Activated effector memory CD4-positive, alpha-beta T cell treated with Interleukin-2 at 50 U/mL for 16 hours (primary cell): ENCODE measurements at places on chromosomes 16 and 17.
A peak's percentile ranks its signal among the peaks of the same experiment; 100 is the strongest.

GRCh38 chr16:898761-899682 lies 71.8 kb downstream of the LMF1 start:
- no peak for DNase-seq

DNA sequence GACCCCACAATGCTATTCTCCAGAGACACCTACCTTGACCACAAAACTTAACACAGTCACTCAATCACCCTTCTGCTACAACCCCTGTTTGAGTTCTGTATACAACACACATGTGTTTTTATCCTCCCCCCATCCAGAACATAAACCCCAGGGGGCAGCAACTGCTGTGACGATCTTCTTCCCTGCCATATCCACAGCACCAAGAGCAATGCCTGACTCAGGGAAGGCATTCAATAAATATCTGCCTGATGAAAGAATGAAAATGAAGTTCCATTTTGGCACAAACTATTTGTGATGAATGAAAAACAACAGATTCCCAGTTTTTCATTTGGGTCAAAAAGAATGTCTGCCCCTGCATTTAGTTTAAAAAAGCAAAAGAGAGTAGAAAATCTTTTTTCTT lies 27.0 kb downstream of the ASIC2 start:
- DNase-seq, result no peak

GRCh38 chr17:65020284-65020683 lies 36.3 kb downstream of the GNA13 start:
- no peak for DNase-seq

- no peak for DNase-seq
These were observed 22.5 kb downstream of the SLC6A2 start for GRCh38 chr16:55678161-55678821.

DNA sequence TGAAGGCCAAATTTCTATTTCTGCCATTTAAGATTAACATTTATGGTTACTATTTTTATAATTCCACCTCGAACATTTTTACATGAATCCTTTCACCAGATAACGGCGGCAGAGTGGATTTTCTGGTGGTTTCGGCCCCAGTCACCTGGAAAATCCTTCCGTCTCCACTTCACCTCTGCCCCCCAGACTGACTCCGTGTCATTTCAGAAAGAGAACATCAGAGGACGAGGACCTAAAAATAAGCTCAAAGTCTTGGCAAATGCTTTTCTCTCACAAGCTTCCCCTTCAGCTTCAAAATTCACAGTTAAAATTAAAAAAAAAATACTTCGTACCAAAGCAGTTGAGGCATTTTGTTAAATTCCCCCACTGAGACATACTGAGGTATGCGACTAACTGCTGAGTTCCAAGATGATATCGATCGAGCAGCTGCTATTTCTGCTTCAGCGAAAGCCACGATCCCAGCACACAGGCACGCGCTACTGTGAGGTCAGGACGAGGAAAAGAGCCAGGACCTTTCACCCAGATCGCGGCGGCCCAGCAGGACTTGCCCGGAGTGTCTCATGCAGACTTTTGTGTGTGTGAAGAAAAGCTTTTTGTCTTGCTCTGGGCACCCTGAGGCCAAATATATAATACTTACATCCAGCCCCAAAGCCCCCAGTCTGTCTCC lies 36.8 kb downstream of the ASPA start:
- DNase-seq, result no peak

DNA sequence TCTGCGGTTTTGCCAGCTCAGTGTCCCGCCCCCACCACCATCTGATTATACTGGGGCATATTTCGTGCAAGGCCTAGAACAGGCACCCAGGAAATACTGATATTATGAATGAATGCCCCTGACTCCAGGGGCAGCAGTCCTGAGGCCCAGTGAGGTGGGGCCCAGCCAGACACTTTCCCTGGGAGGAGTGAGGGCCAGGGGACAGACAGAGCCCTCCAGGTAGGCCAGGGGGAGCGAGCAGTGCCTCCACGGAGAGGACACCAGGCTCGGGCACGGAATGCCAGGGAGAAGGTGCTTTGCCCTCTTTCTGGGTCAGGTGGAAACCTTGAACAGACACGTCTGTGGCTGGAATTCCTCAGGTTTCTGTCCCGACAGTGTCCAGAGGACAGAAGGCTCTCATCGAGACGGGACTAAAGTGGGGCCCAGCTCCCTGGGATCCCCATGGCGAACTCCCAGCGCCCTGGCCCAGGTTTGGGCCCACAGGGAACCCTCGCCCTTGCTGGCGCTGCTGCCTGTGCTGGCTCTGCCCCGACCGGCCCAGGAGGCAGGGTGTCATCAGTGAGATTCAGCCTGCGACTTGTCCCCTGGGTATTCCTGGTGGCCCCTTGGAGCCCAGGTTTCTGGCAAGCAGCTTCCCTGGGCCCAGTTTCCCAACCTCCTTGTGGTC lies 4.3 kb downstream of the KATNB1 start:
- DNase-seq, result no peak

- no peak for DNase-seq
These were observed 4.6 kb upstream of the RBFOX3 start for GRCh38 chr17:79615446-79615845.

- no peak for DNase-seq
These were observed 43.5 kb downstream of the NT5M start for GRCh38 chr17:17346428-17347233.

DNA sequence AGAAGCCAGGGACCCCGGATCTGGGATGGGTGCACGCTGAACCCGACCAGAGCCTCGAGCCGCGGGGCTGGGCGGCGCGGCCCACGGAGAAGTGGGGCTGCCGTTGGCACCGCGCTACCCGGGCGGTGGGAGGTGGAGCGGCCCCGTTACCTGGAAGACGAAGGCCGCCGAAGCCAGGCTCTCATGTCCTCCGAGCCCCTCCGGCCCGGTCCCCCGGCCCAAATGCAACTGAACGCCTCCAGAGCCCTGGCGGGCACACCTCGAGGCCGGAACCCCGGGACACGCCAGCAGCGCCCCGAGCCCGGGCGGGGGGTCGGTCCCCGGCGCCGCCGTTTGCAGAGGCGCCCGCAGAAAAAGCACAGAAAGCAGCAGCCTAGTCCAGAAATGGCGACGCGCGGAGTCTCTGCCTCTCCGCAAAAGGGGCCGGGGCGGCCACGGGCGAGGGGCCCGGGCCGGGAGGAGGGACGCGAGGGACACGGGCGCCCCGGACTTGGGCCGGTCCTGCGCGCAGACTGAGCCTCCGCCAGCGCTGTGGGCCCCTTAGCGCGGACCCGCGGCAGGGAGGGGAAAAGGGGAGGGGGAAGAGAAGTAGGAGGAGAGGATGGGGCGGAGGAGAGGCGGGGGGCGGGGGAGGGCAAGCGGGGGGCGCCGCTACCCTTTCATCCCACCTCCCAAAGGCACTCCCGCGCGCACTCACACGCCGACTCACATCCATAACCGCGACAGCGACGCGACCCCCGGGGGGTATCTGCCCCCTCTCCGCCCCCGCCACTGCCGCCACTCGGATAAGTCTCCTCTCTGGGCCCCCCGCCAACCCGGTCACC lies 1.4 kb downstream of the AXIN2 start:
- peak; percentile 18 for DNase-seq

DNA sequence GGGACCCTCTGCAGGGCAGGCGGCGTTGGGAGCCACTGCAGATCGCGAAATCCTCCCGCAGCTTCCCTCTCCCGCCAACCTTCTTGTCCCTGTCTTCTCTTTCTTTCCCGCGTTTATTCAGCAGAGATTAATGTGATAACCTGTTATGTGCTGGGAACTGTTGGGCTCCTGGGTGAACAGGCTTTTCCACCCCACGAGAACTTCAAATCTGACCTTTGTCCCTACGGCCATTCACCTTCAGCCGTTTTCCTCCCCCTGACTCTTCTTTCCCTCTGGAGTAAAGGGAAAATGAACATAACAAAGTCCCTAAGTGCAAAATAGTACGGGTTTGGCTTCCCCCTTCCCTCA lies 15.2 kb upstream of the KPNA2 start:
- DNase-seq, result no peak

DNA sequence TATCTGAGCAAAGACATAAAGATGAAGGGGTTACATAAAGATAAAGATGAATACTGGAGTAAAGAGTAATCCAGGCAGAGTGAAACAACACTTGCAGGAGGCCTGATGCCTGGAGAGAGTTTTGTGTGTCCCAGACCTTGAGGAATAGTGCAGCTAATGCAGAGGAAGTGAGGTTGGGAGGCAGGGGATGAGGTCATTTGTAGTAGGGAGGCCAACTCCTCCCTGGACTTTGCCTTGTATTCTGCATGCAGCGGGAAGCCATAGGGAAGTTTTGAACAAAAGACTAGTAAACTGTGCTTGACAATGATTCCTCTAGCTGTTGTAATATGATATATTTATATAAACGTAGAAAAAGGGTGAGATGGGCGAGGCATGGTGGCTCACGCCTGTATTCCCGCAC lies 356.6 kb downstream of the KCNJ2 start:
- DNase-seq, result no peak

DNA sequence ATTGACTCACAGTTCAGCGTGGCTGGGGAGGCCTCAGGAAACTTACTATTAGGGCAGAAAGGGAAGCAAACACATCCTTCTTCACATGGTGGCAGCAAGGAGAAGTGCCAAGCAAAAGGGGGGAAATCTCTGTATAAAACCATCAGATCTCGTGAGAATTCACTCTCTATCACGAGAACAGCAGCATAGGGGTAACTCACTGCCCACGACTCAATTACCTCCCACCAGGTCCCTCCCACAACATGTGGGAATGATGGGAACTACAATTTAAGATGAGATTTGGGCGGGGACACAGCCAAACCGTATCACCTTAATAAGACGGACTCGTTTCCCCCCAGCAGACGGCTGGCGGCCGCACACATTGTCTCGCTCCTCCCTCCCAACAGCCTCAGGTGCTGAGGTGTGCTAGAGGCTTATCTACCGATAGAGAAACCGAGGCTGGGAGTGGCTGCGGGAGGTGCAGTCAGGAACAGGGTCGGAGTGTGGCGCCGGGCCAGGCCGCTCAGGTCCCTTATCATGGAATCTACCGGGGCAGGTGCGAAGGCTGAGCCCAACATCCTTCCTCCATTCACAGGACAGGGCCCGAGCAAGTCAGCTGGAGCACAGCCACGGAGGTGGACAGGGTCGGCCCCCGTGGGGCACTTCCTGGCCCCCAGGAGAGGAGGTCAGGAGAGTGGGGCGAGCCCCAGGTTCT lies 4.9 kb upstream of the ZG16B start:
- DNase-seq, result no peak

- DNase-seq, result no peak
These were observed 4.1 kb upstream of the MRPL58 start for GRCh38 chr17:75008373-75008772.

DNA sequence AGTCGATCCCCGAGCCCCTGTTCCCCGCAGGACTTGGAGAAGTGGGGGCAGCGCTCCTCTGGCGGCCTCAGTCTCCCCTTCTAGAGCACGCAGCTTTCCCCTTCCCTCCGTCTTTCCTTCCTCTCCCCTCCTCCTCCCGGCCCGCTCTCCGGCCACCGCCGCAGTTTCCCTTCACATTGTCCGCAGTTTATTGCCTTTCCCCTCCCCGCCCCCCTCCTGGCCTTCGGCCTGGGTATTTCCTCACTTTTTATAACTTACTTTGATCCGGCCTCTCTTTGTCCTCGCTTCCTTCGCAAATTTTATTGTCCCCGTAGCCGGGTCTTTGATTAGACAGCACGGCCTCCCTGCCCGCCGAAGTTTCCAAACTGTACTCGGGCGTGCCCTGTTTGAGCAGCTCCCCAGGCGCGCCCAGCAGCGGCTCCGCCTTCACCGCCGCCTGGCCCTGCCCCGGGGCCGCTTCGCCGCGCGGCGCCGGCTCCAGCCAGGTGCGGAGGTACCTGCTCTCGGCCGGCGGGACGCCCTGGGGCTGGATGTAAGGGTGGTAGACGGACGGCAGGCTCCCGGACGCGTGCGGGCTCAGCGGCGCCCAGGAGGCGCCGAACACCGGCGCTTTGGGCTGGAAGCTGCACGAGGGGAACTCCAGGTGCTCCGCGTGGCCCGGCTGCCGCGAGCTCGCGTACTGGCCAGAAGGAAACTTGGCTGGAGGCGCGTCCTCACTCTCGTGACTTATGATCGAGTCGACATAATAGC lies 488 bp downstream of the HOXB9 start:
- no peak for DNase-seq

DNA sequence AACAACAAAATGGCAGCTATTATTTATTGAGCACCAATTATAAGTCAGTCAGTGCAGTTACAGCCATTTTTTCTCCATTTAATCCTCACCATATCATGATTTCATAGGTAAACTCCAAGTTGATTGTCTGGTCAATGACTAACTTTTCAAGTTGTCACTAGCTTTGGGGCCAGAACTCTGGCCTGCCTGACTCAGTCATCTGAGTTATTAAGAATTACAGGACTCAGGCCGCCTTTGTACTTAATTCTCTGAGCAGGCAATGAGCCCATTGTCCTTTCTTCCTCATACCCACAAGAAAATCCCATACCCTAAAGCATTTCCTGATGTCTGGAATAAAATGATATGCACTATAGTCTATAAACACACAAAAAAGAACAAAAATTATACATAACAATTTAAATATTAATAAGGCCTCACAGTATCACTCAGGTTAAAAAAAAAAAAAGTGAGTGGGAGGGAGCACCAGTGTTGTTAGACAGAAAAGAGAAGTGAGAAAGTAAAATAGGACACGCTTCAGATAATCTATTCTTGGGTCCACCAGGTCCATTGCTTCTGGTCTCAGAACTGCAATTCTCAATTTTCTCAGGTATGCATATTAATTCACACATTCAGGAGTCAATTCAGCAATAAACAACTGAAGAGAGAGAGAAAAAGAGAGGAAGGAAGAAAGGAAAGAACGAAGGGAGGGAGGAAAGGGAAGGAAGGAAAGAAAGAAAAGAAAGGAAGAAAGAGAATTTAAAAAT lies 70.2 kb downstream of the SPAG9 start:
- no peak for DNase-seq

DNA sequence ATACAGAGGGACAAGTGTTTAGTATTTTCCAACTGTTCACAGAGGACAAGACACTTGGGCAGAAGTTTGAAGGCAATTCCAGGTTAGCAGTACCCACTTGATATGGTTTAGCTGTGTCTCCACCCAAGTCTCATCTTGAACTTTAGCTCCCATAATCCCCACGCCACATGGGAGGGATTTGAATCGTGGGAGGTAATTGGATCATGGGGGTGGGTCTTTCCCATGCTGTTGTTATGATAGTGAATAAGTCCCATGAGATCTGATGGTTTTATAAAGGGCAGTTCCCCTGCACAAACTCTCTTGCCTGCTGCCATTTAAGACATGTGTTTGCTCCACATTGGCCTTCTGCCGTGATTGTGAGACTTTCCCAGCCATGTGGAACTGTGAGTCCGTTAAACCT lies 668.9 kb downstream of the MAF start:
- DNase-seq, result no peak

- DNase-seq, result no peak
These were observed 23.3 kb downstream of the FAM83G start for GRCh38 chr17:18981335-18981641.

DNA sequence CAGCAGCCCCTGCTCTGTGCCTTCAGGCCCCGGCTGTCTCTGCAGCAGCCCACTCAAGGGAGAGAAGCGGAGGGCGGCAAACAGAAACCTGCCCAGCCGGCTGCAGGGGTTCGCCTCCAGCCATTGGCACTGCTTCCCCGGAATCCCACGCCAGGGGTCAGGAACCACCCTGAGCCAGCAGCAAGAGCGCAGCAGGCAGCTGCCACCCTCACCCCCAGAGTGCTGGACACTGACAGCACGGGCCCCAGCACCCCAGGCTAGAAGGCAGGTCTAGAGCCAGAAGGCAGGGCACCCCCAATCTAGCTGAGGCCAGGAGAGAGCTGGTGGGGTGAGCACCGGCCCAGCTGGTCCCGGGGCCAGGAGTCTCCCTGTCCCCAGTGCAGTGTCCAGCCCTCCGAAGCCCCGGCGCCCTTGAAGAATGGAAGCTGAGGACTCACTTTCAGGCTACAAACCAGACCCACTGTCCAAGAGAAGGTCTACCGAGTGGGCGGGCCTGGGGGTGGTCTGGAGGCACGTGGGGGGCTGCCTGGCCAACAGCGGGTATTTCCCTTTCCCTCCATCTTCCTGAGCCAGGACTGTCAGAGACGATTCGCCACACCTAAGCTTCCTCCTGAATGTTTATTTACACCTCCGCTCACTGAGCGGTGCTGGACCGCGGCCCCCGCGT lies 8.4 kb downstream of the UBALD2 start:
- no peak for DNase-seq
